ENCODE measurements at places on chromosomes 7 and 10.

- no peak for DNase-seq
Observed at GRCh38 chr10:11157292-11158076, 139.8 kb downstream of the CELF2 start.

DNA sequence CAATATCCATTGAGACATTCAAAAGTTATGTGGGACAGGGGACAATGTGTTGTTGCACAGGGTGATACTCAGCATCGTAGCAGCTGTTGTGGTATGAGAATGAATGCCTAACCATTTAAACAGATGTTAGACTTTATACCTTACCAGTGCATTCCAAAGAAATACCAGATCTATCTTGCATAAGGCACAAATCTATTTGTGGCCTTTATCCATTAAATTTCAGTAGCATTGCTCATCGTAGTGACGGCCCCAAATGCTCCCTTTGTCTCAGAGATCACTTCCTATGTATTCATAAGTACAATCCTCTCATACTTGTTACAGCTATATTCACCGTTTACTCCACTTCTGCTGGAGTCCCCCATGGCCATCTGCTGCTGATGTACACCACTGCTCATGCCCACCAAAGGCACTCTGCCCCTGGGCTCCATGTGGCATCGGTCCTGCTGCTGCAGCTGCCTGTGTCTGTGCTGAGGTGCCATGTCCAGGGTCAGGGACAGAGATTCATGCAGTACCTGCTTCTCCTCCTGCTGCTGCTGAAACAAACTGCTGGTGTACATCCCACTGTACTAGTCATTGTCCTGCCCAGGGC lies 96.3 kb downstream of the CPED1 start:
- DNase-seq = peak; percentile 94

GRCh38 chr10:86149257-86149656 lies 217.3 kb downstream of the GRID1 start:
- DNase-seq = no peak

DNA sequence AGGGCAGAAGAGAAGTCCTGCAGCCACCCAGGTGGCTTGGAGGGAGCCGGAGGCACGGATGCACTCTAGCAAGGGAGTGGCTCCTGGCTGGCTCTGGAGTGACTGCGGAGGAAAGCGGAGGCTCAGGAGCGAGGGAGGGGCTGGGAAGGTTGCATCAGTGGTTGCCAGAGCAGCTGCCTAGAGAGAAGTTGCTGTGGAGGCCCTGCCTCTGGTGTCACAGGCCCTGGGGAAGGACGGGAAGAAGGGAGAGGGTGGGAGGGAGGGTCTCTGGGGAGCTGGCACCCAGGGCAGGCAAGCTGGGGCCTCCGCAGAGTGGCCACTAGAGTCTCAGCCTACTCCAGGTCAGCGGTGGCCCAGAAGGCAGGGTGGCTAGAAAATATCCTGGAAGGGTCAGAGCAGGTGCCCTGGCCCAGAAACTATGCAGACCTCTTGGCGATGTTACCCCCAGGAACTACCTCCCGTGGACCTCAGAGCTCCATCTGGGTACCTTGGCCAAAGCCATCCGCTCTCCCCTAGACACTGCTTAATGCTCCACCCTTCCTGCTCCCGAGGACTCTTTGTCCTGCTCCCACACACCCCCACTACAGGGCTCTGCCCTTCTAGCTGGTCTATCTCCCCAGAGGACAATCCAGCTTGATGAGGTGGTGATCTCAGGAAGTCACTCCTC lies 164.3 kb downstream of the NRF1 start:
- no peak for DNase-seq

DNA sequence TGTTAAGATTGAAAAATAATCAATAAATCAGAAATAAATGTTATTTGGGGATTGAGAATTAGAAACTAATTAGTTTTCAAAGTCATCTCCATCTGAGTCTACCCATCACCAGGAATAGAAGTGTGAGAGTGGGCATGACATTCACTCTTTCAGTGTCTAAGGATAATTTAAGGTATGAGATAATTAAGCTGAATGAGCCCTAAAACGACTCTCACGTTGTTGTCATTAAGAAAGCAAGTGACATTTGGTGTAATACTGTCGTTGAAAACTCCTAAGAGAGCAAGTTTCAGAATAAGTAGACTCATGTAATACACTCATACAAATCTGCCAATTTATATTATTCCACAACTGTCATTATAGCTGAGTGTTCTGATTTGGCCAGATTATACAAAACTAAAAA lies 7.1 kb downstream of the AGMO start:
- DNase-seq = no peak

GRCh38 chr7:16900209-16900768 lies 18.5 kb upstream of the AGR3 start:
- no peak for DNase-seq

DNA sequence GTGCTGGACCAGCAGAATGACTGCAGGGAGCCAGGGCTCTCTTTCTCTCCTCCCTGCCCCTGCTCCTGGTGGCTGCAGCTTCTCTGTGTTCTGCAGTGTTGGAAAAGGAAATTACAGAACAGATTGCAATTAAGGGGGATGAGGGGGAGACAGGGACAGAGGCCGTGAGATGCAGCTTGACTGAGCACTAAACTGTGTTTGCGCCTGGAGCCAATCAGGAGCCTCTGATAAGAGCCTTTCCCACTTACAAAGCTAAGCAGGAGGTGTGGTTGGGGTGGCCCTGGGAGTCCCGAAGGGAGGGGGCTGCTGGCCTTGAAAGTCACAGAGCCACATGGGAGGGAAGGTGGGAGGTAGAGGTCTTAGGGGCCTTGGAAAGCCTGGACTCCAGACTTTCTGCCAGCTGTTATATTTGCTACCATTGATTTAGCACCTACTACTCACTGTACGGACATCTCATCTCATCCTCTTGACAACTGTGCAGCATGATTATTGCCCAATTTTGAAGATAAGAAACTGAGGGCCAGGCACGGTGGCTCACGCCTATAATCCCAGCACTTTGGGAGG lies 26.7 kb downstream of the TRIM8 start:
- no peak for DNase-seq

GRCh38 chr7:95330204-95330960 lies 6.0 kb upstream of the PON1 start:
- DNase-seq = peak; percentile 32

DNA sequence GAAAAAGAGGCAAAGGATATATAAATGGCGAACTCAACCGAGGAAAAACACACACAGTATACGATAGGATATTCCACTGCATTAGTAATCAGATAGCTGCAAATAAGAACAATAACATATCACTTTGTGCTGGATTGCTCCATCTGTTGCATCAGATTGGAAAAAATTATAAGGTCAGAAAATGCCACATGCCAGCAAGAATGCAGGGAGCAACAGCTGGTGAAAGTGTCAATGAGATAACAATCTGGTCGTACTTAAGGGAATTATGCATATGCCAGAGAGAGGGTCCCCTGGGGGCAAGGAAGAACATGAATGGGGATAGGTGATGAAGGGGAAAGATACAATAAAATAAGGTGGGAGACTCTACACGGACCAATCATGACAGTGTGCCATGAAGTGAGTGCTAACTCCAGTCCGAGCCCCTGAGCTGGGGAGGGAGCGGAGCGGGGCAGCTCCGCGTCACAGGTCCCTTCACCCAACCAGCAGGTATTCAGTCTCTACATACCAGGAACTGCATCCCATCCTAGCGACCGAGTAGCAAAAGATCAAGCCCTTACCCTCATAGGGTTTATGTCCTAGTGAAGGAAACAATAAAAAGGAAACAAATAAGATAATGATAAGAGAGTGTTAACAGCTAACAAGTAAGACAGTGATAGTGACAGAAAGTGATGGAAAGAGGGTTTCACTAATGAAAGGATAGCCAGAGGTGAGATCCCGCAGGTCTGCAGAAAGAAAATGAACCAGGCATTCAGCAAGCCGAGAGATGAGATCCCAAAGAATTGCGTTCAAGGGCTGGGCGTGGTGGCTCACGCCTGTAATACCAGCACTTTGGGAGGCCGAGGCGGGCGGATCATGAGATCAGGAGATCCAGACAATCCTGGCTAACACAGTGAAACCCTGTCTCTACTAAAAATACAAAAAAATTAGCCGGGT lies 9.4 kb downstream of the MPP7 start:
- peak; percentile 29 for DNase-seq

- DNase-seq = no peak
Observed at GRCh38 chr10:107806026-107806425, 641.5 kb upstream of the SORCS1 start.

GRCh38 chr7:20395511-20395910 lies 64.8 kb downstream of the ITGB8 start:
- DNase-seq = no peak

DNA sequence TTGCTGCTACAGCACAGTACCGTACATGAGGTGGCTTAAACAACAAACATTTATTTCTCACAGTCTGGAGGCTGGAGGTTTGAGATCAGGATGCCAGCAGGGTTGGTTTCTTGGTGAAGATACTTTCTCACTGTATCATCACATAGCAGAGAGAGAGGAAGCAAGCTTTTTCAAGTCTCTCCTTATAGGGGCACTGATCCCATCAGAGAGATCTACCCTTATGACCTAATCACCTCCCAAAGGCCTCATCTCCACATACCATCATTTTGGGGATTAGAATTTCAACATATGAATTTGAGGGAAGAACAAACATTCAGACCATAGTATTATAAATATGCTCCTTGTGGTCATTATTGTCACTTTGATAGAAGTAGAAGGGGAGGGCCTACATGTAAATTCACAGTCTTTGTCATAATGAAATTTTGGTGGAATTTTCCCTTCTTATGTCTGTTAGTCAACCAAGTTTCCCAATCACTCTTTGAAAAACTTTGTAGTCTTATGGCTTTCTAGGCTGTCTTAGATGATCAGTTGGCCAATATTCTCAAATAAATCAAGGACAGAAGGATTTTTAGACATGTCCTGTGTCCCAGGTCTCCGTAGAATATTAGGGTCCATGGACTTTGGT lies 606.2 kb downstream of the LRMDA start:
- DNase-seq = peak; percentile 5

DNA sequence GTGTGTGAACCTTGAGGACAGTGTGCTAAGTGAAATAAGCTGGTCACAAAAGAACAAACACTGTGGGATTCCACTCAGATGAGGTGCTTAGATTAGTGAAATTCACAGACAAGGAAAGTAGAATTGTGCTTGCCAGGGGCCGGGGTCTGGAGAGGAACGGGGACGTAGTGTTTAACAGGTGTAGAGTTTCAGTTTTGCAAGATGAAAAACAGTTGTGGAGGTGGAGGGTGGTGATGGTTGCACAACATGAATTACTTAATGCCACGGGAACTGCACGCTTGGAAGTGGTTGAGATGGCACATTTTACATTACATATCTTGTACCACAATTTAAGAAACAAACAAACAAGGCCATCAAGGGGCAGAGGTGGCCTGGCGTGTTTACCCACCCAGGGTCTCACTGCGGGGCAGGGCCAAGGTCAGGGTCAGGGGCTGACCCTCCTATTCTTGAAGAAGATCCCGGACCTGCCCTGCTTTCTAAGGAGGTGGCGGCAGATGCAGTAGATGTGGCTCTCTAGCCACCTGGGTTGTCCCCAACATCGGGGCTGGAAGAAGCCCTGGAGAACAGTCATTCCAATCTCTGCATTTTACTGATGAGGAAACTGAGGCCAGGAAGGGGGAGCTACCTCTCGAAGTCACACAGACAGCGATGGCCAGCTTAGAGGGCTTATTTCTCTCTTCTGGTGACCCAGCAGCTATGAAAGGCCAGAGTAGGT lies 91.5 kb upstream of the LRRC4 start:
- DNase-seq = peak; percentile 31

DNA sequence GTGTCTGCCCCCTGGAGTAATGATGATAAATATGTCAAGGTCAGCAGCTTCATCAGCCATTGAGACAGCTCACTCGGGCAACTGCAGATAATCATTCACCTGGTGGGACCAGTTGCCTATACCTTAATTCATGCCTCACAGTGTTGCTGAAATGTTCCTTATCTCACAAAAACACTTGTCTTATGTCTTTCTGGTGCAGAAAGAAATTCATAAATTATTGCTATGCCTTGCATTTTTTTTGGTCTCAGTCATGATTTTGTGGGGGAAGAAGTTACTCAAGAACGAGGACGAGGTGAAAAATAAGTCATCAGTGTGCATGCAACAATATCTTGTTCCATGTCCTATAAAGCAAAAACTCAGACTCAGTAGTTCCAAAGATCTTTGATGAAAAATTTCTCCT lies 16.0 kb downstream of the TRIL start:
- no peak for DNase-seq

GRCh38 chr7:134766779-134767519 lies 12.5 kb upstream of the CALD1 start:
- peak; percentile 11 for DNase-seq

DNA sequence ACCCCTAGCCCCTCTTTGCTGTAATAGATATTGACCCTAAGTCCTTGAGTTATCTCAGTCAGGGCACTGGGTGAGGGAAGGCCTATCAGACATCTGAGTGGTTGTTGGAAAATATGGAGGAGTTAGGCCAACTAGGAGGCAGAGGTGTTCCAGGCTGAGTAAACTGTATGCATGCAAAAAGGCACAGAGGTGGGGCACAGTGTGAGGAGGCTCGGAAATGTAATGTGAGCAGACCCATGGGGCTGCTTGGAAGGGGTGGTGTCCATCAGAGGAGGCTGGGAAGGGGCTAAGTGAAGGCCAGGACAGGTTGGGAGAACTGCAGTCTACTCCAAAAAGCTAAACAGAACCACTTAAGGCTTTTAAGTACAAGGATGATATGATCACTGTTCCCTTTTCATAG lies 323.2 kb upstream of the BMPER start:
- DNase-seq = no peak

DNA sequence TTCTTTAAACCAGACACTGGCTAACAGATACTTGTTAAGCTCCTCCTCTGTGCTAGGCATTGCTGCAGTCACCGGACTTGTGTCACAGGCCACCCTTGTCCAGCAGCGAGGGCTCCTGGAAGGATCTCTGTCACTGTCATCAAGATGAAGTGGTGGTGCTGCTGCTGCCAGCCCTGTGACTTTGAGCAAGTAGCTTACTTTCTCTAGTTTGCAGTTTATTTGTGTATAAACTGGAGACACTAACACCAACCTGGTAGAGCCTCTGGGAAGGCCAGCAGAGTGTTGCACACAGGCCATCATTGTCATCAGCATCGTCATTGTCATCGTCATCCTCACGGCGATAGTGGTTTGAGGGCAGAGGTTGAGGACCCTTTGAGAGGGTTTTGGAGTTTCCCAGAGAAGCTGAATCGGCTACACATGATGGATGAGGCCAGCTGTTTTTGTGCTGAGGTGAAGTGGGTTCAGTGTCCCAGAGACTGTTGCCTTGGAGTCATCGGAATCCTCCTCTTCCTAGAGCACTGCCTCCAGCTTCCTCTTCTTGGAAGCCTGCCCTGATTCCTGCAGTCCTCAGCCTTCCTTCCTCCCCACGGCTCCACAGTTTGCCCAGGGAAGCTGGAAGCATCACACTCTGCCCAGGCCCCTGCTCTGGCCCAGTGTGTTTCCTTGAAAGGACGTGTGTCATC lies 128.4 kb downstream of the GRK5 start:
- DNase-seq = no peak

DNA sequence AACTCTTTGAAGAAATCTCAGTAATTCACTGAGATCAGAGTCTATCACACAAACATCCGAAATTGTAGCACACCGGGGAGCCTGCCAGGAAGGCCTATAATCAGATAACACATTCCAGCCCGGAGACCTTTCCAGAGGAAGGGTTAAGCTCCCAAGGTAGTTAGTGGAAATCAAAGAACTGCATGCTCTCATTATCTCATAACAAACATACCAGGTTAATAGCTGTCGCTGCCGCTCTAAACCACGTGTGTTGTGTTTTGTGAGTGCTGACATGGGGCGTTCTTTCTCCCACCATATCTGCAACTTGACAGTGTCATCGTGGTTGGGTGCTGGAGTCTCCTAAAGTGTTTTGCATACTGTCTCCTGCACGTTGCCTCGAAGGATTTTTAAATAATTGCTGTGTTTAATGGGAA lies 120.7 kb upstream of the CARD11 start:
- no peak for DNase-seq

Data from fibroblast of gingiva (primary cell).